Stimulated activated CD4-positive, alpha-beta T cell treated with anti-CD3 and anti-CD28 coated beads, Interleukin-1b, Interleukin-23, amount 100 ng/mL, for 4 hours (primary cell): ENCODE measurements at places on chromosomes 11 and 22.

DNA sequence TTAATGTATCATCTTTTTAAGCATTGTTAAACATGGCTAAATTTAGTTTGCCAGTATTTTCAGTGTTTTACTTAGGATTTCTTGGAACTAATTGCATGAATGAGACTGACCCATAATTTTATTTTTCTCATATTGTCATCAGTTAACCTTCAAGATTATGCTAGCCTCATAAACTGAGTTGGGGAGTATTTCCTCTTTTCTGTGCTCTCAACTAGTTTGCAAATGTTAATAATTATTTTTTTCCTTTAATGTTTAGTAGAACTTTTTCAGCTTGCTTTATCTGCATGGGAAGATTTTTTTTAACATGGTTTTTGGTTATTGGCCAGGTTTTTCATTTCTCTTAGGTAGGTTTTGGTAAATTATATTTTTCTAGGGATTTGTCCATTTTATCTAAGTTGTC is 235.4 kb upstream of the SESN3 start:
- DNase-seq = no peak

DNA sequence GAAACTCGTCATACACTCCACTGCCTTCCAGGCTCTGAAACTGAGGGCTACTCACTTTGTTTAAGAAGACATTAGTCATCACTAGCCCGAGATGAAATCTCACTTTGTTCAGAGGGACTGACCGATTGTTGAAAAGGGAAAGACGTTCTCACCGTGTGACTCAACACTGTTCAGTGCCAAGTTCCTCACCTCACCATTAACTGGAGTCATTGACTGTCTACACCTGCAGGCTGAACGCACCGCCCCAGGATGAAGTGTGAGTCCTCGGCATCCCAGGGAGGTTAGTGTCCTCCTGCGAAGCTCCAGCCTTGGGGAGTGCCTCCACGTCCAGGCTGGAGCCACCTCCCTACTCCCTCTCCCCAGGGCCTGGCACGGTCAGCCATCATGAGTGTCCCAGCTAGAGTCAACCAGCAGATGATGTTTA is 30.4 kb downstream of the FADD start:
- DNase-seq = no peak

DNA sequence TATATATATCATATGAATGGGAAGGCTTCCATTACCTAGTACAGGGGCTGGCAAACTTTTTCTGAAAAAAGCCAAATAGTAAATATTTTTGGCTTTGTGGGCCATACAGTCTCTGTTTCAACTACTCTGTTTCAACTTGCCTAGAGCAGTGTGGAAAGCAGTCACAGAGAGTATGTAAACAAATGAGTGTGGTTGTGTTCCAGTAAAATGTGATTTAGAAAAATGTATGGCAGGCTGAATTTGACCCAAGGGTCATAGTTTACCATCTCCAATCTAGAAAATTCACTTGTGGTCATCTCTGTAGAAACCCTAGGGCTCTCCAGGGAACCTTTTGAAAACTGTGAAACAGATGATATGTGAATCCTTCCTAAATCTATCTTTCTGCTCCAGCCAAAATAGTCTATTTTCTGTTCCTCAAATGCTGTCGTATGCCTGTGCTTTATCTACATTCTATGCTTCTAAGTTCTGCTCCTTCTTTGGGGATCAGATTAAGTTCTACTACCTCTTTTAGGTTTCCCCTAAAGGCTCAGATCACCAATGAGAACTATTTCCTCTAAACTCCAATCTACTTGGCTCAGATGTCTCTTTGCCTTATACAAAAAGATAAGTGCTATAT is 356.2 kb downstream of the METTL15 start:
- no peak for DNase-seq

DNA sequence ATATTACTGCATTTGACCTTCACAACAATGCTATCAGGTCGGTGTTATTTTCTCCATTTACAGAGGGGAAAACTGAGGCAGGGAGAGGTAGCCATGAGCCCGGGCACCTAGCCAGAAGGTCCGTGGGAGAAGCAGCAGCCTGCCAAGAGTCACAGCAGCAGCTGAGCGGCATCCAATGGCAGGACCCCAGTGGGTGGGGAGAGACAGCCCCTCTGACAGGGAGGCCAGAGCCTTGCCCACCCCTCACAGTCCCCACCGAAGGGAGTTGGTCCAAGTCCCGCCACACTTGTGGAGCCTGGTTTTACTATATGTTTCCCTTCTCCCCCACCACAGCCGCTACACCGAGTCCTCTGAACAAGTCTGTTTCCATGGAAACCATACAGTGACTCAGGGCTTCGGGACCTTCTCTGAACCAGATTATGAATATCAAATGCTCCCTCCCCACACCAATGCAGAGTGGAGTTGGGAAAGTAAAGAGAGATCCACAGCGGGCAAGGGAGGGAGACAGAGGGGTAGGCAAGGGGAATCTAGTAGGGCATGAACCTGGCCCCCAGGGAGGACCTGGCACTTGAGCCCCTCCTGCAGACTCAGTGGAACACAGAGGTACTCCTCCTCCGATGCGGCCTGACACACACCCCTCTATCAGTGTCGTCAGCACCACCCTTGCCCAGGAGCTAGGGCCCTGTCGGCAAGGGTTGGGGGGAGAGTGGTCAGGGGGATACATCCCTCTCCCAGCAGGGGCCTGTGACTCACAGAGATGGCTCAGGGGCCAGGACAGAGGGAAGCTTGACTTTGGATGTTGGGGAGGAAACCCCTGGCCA is 2.5 kb downstream of the CHST1 start:
- no peak for DNase-seq

GRCh38 chr11:70528046-70528793 is 129.9 kb downstream of the CTTN start:
- DNase-seq = no peak

DNA sequence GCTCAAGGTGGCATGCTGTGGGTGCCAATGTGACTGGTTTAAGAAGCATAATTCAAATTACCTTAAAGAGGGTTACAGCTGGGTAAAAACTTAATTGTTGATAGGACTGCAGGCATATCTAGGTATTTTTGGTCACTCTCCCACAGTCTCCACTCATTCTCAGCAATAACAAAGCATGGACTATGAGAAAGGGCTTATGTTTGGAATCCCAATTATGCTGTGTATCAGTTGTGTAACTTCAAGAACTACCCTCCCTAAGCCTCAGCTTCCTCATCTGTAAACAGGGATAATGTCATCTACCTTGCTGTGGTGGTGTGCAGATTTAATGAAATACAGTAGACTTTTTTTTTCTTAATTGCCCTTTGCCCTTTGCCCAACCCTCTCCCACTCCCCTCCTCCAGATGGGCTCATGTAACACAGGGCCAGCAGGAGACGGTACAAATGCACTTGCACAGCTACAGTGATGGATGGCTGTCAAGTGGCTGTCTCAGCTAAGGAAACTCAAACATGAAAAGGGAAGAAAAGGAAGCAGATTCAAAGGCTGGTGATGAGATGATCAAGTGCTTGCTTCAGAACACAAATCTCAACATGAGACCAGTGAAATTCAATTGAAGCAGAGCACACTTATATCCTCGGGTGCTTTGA is 37.6 kb downstream of the MAP6 start:
- DNase-seq = no peak

DNA sequence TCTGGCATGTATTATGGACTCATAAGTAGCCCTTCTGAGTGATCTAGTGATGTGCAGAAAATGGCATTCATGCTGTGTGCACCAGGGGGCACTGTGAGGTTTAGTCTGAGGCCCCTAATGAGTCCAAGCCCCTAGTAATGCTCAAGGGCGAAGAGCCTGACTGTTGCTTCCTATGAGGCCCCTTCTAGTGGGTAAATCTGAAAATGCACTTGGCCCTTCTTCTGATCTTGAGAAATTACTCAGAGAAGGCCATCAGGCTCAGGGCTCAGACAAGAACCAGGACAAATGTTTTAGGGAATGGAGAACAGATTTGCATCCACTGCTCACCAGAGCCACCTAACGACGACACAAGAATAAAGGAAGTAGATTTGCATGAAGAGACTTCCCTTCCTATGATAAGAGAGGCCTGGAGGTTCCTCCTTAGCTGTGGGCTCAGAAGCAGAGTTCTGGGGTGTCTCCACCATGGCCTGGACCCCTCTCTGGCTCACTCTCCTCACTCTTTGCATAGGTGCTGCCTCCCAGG is 75.8 kb downstream of the GGTLC2 start:
- peak; percentile 19 for DNase-seq

GRCh38 chr11:74746868-74747267 is 1.8 kb upstream of the RNF169 start:
- no peak for DNase-seq

- no peak for DNase-seq
Measured at GRCh38 chr11:62980133-62980760, 4.5 kb downstream of the SLC22A6 start.
